ENCODE measurements at places on chromosomes 5 and 9. TPM values are rescaled to one million over a fixed set of nuclear protein-coding genes. Genes with fewer than 3 reads are reported as not detected.

The TMEM232 gene
- 1.0 TPM for total RNA-seq

The LECT2 gene
- total RNA-seq = not detected

The SLC25A48 gene
- not detected for total RNA-seq

The MARCHF11 gene
- not detected for total RNA-seq

The CDC20B gene
- under 0.01 TPM for total RNA-seq

The OLFML2A gene
- total RNA-seq = 4.6 TPM

The FBXL17 gene
- total RNA-seq = 9.0 TPM

The PCDHB13 gene
- 1.1 TPM for total RNA-seq

The STPG3 gene
- total RNA-seq = not detected

All from dermis lymphatic vessel endothelial cell (primary cell).